ENCODE measurements at places on chromosomes 5 and 9.

DNA sequence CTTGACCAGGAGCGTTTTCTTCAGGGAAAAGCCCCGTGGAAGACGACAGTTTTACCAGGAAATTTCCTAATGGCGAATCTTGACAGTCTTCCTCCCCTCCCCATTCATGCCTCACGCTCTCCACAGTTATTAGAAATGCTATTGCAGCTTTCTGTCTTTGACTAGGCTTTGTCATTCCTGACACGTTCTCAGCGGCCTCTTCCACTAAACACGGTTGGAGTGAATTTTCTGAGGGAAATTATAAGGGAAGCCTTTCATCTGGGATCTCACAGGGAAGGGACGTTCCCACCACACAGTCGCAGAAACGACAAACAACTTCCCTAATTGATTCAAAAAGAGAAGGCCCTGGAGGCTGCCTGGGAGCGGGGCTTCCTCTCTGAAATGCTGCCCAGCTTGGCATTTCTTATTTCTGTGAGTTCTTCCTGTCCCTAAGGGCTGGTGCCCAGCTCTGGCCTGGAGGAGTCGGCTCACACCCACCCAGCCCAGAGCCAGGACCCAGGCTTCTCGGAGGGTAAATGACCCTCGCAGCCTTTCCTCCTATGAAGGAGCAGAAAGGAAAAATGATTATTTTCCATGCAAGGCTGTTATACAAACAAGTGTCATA lies 57.1 kb upstream of the PPP1R26 start:
- no peak for DNase-seq

DNA sequence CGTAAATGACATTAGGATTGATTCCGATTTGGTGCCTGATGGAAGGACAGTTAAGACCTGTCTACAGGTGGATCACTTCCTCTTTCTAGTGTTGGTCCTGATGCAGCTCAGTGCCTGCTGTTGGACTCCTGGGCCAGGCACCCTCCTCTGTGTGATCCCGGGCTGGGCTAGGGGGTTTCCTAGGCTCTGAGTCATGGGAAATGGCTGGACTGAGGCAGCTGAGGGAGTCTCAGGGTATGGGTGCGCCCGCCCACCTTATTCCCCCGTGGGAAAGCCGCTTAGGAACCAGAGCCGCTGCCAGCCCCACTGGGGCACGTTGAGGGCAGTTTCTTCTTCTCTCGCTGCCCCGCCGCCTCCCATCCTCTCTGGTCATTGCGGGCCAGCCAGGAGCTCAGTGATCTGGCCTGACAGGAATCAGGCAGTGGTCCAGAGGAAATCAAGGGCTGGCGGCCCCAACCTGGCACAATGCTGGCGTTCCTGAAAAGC lies 12.9 kb downstream of the TCF7 start:
- no peak for DNase-seq

DNA sequence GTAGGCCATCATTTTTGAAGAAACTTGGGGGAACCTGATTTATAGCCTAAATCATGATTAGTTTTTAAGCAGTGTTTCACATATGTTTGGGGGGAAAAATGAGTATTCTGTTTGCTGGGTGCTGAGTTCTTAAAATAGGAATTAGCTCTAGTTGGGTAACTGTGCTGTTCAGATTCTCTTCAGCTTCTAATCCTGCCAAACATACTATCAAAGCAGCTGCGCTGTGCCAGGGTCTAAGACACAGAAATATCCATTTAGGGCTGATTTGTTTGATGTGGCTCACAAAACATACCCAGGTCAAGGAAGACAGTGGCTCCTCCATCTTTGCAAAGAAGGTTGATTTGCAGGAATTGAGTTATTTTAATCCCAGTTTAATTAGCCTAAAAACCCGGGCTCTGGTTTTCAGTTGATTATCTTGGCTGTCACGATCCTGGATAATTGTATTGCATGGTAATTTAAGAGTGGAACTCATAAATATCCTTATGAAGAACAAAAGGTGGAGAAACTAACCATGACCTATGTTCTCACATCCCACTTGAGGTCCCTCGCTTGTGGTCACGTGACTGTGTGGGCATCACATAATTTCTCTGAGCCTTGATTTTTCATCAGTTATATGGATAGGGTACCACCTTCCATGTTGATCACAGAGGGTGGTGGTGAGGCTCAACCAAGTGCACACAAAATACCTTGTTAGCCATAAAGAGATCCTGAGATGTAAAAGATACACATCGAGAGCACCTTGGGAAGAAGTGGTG lies 18.7 kb downstream of the CYFIP2 start:
- no peak for DNase-seq

- no peak for DNase-seq
These were observed 377.1 kb downstream of the SPOCK1 start for GRCh38 chr5:137122075-137122474.

DNA sequence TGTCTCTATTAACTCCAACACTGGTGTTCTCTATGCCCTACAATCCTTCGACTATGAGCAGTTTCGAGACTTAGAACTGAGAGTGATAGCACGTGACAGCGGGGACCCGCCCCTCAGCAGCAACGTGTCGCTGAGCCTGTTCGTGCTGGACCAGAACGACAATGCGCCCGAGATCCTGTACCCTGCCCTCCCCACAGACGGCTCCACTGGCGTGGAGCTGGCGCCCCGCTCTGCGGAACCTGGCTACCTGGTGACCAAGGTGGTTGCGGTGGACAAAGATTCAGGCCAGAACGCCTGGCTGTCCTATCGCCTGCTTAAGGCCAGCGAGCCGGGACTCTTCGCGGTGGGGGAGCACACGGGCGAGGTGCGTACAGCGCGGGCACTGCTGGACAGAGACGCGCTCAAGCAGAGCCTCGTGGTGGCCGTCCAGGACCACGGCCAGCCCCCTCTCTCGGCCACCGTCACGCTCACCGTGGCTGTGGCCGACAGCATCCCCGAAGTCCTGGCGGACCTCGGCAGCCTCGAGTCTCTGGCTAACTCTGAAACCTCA lies 2.0 kb downstream of the PCDHGA11 start:
- no peak for DNase-seq

DNA sequence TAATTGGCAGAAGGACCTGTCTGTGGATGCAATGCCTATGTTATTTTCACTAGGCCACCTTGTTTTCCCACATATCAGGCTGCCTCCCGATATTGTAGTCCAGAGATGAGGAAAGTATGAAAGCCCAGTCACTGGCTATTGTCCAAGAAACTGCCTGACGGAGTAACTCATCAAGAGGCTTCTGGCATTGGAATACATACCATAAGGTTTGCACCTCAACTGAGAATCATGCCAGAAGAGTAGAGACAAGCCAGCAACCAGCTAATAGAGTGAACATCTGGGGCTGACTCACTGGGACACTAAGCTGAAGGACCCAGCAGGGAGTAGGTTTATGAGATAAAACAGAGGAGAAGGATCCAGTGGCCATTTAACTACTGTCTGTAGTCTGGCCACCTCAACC lies 137.2 kb upstream of the FST start:
- DNase-seq: no peak

- DNase-seq: peak; percentile 21
These were observed at the start of gene CXXC5 for GRCh38 chr5:139648205-139649081. TSS of gene CXXC5 (plus strand) at chr5:139648349. CDS start at chr5:139680524, 32,175 bp downstream.

DNA sequence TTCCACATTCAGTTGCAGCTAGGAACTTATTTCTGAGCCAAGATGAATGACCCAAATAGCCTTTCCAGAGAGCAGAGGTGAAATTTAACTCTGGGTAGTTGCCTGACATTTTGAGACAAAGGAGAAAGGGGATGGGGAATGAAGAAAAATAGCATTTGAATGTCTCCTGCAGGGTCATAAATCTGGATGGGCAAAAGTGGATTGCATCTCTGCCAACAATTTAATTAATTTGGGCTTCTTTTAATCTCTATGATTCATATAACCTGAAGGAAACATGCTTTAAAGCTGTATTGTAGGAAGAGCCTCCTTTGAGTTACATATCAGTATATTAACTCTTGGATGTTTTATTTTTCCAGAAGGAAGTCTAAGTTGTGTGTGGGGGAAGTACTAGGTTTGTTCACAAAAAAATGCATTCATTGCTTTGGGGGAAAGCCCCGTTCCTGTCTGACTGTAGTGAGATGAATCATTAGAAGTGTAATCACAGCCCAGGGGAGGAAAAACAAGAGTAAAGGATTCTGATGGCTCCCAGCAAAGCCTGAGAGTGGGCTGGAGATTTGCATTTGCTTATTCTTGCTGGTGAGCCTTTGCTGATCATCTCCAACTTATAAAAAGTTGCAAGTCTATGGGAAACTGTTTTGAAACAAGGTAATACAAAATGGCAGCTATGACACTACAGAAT lies 133.0 kb upstream of the IQGAP2 start:
- no peak for DNase-seq

DNA sequence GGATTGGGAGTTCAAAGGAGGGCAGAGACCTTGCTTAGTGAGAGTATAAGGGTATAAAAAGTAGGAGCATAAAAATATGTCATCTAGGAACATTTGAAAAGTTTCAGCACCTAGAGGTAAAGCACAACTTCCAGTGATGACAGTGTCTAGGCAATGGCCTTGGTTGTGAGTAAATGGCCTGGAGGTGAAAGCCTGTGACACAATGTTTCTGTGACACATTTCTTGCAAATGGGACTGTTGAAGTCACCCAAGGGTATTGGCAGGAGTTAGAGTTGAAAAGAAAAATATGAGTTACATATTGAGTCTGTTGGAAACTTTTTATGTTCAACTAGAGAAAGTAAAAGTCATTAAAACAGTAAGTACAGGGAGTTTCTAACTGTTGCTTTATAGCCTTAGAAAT lies 14.8 kb downstream of the C5orf47 start:
- no peak for DNase-seq

- no peak for DNase-seq
These were observed 1.2 kb upstream of the PURA start for GRCh38 chr5:140112685-140113179.

DNA sequence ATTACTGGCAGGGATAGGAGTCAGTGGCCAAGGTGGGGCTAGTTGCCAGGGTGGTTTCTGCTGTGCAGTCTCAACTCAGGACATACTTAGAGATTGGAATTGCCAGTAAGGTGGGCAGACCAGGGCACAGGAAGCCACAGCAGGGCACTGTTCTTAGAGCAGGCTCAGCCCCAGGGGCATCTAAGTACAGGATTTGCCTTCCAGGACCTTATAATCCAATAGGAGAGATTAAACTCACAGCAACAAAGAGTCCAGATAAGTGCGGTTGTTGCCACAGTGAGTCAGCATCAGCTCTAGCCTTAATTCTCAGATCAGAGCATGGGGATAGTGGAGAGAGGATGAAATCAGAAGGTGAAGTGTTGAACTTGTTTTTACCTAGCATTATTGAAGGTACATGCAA lies 265.8 kb upstream of the TRPC7 start:
- no peak for DNase-seq

GRCh38 chr9:38106488-38106887 lies 37.5 kb upstream of the SHB start:
- no peak for DNase-seq

DNA sequence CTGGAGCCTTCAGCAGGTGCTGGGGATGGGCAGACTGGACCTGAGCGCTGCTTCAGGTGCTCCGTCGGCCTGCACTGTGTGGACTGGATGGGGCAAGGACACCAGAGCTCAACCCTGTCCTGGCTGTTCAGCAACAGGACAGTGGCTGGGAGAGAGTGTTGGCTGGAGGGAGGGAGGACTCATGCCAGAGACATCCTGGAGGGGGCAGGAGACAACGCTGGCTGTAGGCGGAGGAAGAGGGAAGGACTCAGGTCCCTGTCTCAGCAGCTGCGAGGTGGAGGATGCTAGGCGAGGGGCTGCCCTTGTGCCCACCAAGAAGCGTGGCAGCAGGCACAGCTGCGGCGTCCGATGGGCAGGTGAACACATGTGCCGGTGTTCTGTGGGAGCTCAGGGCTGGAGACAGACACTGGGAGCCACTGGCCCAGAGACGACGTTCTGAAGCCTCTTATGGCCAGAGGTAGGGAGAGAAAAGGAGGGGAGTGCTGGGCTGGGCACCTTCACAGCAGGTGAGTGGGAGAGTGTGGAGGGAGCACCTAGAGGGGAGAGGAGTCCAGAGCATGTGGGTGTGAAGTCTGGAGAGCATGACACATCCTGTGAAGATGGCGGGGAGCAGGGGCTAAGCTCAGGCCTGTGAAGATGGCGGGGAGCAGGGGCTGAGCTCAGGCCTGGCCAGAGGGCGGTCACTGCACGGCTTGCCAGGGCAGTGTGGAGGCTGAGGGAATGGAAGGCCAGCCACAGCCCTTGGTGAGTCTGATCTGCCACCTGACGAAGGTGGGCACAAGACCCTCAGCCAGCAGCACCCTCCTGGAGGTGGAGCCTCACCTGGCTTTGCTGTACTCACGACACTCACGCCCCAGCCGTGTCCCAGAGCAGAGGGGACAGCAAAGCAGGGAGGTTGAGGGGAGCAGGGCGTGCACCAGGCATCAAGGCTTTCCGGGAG lies 79.1 kb upstream of the FCN1 start:
- no peak for DNase-seq

DNA sequence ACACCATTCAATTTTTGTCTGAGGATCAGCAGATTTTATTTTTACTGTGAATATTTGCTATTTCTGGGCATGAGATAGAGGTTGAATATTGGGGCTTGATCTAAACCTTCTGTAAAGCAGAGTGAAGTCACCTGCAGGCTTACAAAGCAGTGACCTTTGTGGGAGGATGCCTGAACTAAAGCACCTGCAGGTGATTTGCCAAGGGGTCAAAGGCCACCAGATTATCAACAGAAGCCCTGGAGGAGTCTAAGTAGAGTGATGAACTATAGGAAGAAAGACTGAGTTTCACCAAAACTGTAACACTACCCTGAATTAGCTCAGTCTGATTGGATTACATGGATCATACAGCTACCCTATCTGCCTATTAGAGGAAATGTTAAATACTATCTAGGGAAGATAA lies 144.3 kb upstream of the PRLR start:
- DNase-seq: no peak

DNA sequence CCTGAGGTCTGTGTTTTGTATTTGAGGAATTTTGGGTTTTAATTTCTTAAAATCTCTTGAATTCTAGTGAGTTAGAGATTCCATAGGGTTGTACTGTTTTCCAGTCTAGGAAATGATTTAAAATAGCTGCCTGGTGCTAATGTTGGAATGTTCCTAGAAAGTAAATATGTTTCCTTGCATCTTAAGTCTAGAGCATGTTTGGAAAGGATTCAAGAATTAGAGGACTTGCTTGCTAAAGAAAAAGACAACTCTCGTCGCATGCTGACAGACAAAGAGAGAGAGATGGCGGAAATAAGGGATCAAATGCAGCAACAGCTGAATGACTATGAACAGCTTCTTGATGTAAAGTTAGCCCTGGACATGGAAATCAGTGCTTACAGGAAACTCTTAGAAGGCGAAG lies 41.8 kb downstream of the LMNB1 start:
- no peak for DNase-seq

DNA sequence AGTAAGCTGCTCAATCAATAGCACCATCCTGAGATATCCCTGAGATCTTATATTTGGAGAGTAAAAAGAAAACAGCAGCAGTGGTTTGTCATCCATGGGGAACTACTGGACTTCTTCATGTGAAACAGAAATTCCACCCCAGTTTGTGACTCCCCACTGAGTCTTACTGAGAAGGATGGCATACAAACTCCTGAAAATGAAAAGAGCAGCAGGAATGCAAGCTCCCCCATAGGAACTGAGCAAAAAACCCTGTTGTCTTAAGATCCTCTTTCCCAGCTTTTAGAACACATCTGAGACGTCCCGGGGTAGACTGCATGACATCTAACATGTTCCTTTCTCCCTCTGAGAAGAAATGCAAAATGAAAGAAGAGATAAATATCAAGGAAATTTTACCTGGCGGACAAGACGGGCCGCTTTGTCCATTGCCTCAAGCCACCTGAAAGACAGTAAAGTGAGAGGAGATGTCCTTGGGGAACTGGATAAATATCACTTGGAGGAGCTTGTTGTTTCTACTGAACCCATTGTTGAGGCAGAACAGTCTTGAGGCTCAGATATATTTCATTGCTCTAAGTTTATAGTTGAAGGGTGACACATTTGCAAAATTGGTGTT lies 117.1 kb downstream of the NUDT12 start:
- no peak for DNase-seq

- no peak for DNase-seq
These were observed 4.1 kb downstream of the SLC1A1 start for GRCh38 chr9:4494332-4494731.
